ENCODE measurements at places on chromosomes 1 and 21.

DNA sequence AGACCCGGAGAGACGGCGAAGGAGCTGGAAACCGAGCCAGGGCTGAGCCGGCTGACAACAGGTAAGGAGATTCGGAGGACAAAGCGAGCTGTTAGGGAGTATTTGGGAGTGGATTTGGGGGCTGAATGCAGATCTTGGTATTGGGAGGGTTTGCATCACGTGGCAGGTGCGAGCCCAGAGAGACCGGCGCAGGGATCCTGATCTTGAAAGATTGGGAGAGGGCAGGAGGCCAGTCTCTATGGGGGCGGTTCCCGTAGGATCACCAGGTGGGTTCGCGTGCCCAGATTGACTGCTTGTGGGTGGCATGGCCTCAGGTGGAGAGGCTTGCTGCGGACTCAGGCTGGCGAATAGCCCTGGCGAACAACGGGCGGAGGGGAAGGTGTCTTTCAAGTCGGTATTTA, 204 bp downstream of the CIART start:
- no peak for DNase-seq

DNA sequence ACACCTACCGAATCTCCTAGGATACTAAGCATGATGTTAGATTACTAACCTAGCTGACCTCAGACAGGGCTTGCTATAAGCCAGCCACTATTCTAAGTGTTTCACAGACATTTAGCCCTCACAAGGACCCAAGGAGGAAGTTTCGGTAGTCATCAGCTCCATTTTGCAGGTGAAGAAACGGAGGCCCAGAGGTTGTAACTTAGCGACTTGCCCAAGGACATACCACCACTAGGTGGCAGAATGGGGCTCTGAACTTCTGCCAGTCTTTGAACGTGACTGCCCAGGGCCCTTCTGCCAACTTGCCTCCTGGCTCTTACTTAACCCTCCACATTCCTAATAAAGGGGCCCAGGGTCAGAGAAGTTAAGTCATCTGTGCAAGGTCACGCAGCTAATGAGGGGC, 283.5 kb downstream of the C1orf94 start:
- peak; percentile 11 for DNase-seq

- DNase-seq = no peak
These were observed 6.5 kb downstream of the PAXBP1 start for GRCh38 chr21:32765058-32765457.

DNA sequence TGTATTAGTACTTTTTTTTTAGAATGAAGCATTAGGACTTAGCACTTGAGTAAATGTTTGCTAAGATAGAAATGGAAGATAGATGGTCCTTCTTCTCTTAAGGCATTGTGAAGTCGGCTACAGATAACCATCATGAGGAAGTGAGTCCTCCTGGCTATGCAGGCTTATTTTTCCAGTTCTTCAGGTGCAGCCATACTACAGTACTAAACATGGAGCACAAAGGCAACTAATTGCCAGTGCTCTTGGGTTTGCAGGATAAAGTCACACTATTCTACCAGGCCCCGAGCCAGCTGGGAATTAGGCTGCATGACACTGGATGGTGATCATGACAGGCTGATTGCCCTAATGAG, 197.3 kb upstream of the SGIP1 start:
- DNase-seq = no peak

DNA sequence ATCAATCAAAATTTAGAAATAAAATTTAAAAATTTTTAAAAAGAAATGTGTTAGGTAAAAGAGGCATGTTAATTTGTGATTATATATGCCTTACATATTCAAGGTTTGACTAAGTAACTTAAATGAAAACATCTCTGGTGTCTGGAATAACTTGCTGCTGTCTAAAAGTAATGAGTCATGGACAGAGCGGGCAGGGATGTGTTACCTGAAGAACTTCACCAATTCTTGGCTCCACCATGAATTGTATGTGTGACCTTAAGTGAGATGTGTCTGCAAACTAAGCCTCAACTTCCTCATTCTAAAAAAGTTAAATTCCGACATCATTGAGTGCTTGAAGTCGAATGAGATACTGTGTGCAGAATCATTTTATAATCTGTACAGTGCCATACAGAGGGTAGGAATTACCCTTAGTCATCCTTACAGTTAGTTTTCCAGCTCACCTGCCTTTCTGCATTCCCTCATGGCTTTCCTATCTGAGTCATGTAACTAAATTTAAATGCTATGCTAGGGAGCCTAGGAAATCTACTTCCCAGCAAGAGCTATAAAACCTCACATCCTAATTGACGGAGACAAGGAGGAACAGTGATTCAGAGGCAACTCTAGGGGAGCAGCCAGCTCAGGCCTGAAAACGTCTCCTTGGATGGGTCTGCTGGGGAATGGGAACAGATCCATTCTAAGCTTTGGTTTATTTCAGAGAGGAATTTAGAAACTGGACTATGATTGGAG, 100.7 kb upstream of the TSPAN2 start:
- DNase-seq = no peak

DNA sequence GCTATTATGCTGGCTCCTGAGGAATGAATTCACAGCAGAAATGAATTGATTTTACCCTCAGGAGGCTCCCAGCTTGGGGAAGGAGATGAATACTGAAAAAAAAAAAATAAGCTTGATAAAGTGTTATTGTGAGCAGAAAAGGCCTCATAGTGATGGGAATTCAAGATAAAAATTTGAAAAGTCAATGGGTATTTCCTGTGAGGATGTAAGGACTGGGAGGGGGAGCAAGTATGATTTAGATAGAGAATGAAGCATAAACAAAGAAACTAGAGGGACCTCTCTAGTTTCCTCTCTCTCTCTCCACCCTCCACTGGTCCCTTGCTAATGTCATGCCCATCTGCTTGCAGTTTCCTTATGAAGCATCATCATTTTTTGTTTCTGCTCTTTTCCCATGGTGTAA, 439.0 kb upstream of the PLXNA2 start:
- no peak for DNase-seq

DNA sequence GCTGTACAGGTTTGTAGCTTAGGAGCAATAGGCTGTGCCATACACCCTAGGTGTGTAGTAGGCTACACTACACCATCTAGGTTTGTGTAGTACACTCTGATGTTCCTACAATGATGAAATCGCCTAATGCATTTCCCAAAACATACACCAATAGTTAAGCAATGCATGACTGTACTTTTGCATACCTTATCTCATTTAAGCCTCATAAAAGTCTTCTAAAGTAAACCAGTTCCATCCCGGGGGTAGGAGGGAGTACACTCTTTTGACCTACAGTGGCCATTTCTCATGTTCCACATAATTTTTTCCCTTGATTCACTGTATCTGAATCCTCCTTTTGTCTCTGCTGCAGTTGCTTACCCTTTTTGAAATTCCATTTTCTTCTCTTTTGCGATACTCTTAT, 12.2 kb downstream of the TRMT13 start:
- DNase-seq = no peak

DNA sequence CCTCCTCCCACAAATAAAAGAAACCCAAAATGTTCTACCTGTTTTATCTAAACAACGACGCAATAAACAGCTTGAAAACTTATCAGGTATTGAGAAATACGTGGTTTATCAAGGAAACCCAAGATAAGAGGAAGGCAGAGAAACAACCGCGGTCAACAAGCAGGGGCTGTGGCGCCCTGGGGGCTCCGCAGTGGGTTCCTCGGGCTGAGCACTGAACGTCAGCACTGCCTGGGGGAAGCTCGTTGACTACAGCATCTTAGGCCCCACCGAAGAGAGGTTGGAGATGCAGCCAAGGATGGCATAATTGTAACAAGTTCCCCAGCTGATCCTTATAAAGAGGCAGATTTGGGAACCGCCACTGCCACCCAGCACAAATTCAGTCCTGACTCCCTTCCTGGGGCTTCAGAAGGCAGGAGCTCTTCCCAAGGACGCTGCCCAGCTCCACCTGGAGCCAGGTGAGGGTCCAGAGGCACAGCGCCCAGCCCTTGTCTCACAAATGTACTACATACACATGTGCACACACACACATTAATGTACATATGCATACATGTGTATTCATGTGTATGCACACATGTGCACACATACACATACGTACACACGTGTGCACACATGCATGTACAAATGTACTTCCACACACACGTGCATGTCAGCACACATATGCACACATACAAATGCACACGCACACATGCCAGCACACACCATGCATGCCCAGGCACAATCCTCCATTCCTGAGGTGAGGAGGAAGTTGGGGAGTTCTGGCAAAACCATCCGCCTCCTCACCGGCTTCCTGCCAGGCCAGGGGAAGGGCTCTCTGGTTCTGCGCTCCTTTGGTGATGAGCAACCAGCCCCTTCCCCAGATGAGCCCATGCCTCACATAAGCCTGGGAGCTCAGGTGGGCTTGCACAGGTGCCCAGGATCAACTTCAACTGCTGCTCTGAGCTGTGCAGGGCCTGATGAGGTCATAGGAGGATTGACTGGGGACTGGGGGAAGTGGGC, 251.1 kb downstream of the NPHP4 start:
- no peak for DNase-seq

DNA sequence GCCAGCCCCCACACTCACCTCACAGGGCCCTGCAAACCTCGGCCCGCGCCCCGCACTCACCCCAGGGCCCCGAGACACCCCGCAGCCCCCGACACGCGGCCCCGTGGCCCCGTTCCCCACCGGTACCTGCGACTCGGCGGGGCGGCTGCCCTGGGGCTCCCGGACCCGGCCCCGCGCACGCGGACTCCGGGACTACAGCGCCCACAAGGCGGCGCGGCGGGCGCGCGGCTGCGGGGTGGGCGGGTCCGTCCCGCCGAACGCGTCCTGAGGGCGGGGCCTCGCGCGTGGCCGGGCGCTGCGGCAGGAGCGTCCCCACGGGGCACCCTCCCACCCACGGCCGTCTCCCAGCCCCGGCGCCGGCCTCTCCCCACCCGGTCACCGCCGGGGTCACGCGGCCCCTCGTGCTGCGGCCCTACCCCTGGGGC, at the start of gene SLC19A1:
SLC19A1 (minus strand) TSS at position 199 of the 425 bp plus-strand sequence. CDS start 4,481 bp downstream, outside the sequence.
- peak; percentile 34 for DNase-seq

DNA sequence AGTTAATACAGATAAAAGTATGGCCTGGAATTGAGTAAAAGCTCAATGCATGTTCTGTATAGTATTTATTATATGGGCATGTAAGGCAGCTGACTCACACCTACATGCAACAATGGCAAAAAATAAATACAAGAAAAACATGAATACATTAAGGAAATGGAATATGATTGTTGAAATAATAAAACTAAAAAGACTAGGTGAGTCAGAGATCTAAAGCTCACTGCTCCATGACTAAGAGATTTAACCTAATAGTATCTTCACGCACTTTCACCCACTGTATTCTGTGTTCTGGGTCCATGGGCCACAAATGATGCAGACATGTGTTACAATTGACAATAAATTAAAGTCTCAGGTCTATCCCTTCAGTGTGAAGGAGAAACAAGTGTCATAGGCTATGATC, 607.0 kb downstream of the AGBL4 start:
- DNase-seq = no peak

DNA sequence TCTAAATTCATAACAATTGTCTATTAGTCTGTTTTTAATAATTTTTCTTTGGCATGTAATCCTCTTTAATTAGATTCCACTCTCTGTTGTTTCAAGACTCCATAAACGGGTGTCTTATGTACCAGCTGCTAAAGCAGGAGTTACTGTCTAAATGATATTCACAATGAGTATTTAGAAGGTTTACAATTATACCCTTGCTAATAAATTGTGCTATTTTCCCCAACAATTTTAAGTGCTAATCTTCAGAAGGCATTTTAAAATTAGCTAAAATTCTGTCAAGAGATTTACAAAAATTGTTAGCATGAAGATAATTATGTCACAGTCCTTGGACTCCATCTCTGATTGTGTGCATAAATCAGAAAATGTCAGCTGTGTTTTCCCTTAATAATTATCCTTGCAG, 83.7 kb downstream of the DPYD start:
- DNase-seq = no peak

- no peak for DNase-seq
These were observed 25.3 kb upstream of the IGSF3 start for GRCh38 chr1:116692879-116693278.

GRCh38 chr1:96538883-96539282, 182.7 kb upstream of the PTBP2 start:
- DNase-seq = no peak

- no peak for DNase-seq
These were observed 169.8 kb upstream of the CXADR start for GRCh38 chr21:17343055-17343454.

DNA sequence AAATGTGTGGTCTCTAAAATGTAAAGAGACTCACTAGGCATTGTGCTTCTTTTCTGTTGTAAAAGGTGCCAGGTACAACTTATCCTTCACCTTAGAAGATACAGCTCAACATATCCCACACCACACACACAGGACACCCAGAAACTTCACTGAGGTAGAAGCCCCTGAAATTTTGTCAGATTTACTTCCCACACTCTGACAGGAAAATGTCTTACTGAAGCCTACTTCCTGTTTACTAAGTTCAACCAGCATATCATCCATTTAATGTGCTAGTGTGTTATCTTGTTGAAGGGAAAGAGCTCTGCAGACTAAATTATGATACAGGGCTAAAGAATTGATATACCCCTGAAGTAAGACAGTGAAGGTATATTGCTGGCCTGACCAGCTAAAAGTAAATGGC, 39.9 kb upstream of the INSL5 start:
- peak; percentile 29 for DNase-seq

DNA sequence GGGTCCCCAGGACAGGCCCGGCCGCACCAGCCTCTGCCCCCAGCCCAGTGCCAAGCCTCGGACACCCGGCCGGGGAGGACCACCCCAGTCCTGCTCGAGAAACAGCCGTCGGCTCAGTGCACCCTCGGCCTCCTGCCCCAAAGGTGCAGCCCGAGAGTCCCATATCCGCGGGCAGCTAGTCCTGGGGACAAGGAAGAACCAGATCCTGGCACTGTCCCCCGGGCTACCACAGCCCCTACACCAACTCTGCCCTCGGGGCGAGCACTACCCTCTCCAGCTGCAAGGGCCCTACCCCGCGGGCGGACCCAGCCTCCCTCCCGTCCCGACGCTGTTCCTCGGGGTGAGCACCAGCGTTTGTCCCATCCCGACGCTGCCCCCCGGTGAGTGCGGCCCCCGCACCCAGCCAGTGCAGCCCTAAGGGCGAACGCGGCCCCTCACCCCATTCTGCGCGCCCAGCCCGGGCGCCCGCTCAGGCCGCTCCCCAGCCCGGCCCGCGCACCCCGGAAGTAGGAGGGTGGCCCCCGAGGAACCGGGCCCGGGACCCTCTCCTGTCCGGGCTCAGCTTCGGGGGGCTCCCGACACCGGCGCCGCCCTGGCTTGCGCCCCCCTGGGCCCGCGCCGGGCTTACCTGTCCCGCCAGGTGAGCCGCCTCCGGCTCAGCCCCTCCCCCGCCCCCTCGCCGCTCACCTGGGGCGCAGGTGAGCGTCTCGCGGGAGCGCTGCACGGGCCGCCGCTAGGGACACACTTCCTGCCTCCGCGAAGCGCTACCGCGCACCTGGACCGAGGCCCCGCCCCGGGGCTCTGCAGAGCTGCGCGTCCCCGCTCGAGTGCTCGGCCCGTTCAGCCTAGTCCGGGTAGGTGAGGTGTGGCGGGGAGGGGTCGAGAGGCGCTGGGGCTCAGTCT, at the start of gene KDF1:
KDF1 (minus strand) TSS at position 747 of the 903 bp plus-strand sequence. CDS start 8,088 bp downstream, outside the sequence.
- peak; percentile 66 for DNase-seq

DNA sequence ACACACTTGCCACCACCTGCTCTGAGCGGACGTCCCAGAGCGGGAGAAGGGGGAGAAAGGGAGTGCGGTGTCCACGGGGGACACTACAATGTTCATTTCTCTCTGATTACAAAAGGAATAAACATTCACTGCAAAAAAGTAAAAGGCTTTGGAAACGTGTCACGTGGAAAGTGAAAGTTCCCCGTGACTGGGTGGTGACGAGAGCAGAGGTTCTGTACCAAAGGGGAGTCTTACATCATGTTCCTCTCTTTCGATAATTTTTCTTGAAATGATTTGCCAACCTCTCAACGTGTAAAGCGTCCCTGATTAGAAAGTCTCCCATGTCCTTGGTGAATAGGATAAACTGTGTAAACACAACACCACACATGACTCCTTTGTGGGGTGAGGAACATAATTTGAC, 22.0 kb upstream of the PRDM15 start:
- no peak for DNase-seq

Data from stimulated activated naive CD4-positive, alpha-beta T cell (primary cell).